ENCODE measurements at places on chromosomes 4 and X.

DNA sequence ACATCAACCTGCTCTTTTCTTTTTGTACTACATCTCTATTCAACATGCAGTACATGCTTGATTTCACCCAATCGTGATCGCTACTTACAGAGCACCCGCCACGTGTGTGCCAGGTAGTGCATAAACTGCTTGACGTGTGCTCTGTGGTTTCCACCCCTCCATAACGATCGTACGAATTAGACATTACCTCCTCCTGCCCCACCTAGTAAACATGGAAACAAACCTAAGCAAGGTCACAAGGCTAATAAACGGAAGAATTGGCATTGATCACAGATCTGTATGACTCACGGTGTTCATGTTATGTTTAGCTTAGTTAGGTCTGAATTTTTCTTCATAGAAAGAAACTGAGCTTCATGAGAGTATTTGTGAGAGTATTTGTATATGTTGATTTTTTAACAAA lies 64.1 kb downstream of the STX18 start:
- no peak for DNase-seq

DNA sequence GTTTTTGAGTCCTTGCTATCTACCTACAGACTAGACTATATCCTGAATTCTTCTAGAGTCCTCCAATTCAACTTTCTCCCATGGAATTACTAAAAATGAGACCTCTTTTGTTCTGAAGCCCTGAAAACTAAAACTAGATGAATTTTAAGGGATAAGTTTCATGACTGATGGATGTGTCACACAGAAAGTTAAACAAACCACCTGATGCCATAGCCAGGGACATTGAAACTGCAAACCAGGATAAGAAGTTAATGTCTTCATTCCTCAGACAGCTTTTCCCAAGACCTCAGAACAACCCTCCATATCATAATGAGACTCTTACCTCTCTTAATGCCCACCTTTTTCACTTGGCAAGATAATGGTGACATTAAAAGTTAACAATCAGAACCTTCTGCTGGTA lies 81.5 kb upstream of the PTPN13 start:
- no peak for DNase-seq

GRCh38 chr4:95294321-95294720 lies 254.5 kb downstream of the UNC5C start:
- no peak for DNase-seq

DNA sequence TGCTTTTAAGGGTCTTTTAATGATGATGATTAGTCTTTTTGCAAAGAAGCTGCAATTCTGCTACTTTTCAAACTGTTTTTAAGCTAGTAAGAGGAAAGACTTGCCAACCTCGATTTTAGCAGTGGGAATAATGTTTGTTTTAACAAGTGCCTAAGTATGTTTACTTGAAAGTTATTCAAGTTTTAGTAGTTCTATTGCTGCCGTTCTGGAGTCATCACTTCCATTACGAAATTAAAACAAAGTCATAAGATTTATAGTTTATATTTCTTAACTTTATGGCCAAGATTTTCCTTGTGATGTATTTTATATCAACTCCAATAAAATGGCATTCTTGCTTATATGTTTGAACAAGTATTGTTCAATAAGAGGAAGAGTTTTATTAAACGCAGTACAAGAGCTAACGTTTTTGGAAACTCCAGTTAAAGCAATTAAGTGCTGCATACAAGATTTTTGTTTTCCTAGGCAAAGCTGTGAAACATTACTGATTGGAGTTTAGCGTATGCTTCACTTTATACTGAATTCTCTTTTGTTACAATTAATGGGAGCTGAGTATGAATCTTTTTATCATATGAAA lies 211.3 kb downstream of the TENM3 start:
- no peak for DNase-seq

DNA sequence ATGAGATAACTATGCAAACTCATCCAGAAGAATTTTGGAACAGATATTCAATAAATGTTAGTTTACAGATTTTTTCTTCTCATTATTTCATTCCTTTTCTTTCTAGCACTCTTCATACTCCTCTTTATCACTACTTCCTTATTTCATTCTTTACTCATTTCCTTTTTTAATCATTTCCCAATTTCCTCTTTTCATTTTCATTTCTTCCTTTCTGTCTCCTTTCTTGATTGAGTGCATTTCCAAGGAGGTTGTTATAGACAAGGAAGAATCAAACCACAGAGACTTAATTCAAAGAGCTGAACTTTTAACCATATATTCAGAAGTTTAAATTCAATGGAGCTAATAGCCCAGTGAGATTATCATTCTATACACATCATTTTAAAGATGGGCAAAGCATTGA lies 600.7 kb downstream of the ARAP2 start:
- no peak for DNase-seq

DNA sequence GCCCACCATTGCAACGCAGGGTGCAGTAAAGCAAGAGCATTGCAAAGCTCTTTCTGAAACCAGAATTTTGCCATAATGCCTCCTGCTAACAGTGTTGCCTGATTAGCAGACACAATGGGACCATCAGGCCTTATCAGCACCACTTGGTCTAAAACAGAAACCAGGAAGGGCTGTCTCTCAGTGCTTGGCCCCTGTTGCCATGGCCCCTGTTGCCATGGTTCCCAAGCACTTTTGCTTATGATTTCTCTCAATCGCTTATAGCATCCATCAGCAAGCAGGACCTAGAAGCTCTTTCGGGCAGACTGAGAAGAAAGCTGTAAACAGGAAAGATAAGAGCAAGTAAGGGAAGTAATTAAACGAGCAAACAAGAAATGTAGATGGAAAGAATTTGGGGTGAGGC lies 36.8 kb downstream of the RTL5 start:
- DNase-seq: no peak

DNA sequence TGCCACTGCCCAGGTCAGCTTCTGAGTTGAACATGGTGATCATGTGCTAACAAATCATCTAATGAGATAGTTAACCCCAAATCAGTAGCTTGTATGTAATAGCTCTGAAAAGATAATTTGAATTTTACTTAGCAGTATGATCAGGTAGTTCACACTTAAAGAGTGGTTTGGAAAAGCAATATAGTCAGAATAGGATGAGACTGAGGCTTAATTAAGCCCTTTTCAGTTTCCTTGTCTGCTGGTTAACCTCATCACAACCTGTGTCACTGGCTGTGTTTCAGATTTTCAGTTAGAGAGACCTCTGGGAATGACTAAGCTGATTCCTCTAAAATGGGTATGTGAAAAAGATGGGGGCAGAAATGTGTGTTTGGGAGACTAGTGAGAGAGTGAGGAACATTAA lies 38.1 kb downstream of the GPR174 start:
- DNase-seq: no peak

DNA sequence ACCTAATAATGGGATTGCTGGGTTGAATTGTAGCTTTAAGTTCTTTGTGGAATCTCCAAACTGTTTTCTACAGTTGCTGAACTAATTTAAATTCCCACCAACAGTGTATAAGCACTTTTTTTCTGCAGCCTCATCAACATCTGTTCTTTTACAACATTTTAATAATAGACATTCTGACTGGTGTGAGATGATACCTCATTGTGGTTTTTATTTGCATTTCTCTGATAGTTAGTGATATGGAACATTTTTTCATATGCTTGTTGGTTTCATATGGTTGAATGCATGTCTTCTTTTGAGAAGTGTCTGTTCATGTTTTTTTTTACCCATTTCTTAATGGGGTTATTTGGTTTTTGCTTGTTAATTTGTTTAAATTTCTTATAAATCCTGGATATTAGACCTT lies 1718.9 kb downstream of the C4orf33 start:
- DNase-seq: no peak

GRCh38 chrX:5791721-5792120 lies 436.9 kb downstream of the NLGN4X start:
- no peak for DNase-seq

DNA sequence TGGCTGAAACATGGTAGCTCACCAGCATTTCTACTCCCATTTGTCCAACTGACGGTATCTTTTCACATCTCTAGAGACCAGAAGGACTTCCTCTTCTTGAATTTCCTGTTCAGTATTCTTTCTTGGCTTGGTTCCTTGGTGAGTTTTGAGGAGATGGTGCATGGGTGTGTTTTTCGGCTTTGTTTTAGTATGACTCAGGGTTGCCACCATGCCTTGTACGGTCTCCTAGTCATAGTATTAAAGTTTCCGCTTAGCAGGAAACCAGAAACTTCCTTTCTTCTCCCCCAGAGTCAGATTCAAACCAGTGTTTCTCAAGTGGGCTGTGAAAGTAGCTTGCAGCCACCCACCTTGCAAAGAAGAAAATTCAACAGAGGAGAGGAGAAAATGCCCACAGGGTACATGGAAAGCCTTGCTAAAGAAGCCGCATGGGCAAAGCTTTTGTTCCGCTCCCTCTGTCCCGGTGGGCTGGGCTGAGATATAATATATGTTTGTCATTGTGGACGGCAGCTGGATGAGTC lies 5.7 kb downstream of the CD99 start:
- peak; percentile 53 for DNase-seq

GRCh38 chr4:35836596-35836995 lies 407.7 kb downstream of the ARAP2 start:
- DNase-seq: no peak

GRCh38 chr4:59247032-59247431 lies 1953.1 kb upstream of the ADGRL3 start:
- DNase-seq: no peak

DNA sequence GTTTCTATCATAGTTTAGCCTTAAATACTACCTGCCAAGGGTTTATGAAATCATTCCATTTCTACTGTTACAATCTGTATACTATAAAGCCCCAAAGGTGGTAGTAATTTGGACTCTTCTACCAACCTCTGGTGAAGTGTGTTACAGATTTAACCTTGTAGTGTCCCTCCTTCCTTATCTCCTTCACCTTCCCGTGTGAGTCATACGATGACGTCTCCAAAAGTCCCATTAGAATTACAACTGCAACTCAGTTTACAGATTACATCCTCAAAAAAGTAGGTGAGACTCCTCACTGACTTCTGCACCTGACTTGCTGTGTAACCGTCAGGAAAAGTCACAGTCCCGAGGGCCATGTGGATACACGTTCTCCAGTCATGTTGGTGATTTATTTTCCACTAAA lies 219.0 kb downstream of the DCTD start:
- DNase-seq: no peak

- no peak for DNase-seq
These were observed 15.0 kb upstream of the OTUD4 start for GRCh38 chr4:145195167-145195952.

GRCh38 chrX:21958916-21959315 lies 18.4 kb downstream of the SMS start:
- DNase-seq: no peak

DNA sequence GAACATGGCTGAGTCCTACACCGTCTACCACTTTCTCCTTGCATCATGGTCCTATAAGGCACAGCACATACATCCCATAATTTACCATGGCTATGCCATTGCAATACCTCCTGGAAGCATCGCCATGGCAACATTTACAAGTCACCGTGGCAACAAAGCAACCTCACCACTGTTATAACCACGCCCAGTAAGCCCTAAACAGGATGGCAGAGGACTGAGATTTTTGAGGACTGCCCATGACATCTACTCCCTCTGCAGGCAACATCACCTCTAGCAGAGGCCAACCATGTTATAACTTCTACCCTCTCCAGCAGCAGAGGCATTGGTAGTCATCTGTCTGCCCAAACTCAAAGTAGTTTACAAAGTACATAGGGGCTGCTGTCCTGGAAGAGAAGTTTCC lies 29.7 kb downstream of the BCOR start:
- DNase-seq: no peak

DNA sequence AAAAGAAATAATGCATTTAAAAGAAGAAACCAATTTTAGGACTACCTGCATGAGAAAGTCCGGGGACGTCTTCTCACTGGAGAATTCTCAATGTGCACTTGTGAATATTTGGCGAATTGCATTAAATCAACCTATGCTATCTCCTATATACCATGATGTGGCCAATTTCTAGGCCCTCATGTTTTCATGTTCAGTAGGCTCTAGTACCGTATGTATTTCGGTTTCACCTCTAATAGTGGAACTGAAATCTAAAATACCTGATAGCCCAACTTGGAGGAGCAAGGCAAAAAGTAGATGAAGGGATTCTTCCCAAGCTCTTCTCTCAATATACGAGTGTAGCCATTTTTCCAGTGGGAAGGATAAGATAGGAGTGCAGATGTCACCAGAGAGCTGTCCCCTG lies 11.4 kb upstream of the FGF2 start:
- DNase-seq: no peak

- DNase-seq: no peak
These were observed 243.9 kb downstream of the MAML3 start for GRCh38 chr4:139910106-139910505.

GRCh38 chr4:7868436-7868775 lies 71.3 kb downstream of the AFAP1 start:
- DNase-seq: no peak

DNA sequence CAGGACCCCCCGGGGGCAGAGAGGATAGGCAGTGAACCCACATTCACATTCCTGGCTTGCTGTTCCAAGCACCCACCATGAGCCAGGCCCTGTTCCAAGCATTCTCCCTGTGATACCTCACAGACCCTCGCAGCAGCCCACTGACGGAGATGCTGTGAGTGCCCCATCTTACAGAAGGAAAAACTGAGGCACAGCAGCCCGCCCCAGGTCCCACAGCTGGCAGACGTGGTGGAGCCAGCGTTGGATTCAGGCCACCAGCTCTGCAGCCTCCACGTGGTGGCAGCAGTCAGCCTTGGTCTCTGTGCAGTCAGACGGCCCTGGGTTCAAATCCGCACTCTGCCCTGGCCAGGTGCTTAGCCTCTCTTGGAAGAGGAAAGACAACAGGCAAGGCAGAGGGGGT lies 16.8 kb downstream of the MAN2B2 start:
- no peak for DNase-seq

DNA sequence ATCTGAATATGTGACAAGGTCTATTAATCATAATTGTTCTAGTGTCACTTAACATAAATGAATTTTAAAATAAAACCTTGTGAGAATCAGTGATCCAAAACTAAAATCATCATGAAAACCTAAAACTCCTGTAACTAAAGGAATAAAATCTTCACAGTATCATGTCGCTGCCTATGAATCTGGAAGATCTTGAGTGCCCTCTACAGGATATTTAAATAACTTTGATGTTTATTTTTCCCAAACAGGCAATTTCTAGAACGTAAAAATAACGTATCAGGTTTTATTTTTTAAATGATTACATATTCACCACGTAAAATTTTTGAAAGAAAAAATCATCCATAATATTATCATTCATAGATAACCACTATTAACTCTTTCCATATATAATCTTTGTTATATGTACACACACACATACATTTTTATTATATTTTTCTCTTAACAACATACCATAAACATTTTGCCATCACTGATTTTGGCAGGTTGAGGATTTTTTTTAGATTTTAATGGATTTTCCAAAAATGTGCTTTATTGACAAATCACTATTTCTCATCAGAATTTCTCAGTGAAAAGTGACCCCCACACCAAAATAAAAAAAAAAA lies 79.6 kb downstream of the COMMD8 start:
- no peak for DNase-seq
